ENCODE measurements at places on chromosomes 7 and 10. TPM values are rescaled to one million over a fixed set of nuclear protein-coding genes. Genes with fewer than 3 reads are reported as not detected.

JCAD gene
- total RNA-seq = 2.2 TPM

VGF gene
- total RNA-seq = 5.2 TPM

SFRP4 gene
- total RNA-seq = 0.24 TPM

ANXA8 gene
- not detected for total RNA-seq

LIPF gene
- total RNA-seq = not detected

DNA sequence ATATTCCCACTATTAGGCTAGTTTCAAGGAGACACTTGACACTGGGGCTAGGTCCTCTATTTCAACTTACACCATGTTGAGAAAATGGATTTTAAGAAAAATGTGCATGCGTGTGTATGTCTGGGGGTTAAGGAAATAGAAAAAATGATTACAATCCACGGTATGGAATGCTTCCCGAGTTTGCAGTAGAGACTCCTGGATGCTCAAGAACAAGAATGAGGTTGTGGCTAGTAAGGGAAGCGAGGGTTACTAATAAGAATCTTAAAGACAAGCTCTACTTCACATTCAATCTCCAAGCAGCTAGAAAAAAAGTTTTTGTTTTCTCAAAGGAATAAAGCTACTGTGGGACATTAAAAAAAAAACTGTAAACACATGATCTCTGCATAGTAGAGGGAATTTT is 54.7 kb downstream of the ANK3 start:
- DNase-seq = no peak

DNA sequence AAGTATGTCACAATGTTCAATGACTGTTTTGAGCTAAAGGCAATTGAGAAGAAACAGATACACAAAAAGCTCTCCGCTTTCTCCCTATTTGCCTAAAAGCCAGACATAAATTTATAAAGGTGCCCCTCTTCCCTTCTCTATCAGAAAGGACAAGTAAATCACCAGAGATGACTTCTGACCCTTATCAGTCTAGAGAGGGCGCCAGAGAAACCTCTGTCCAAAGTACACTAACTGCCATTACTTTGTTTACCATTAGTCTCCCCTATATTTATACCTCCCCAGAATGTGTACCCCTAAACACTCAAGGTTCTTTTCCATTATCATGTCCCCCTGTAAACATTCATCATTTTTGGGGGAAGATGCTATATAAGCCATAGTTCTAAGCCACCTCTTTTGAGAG is 49.3 kb downstream of the TPK1 start:
- no peak for DNase-seq

DNA sequence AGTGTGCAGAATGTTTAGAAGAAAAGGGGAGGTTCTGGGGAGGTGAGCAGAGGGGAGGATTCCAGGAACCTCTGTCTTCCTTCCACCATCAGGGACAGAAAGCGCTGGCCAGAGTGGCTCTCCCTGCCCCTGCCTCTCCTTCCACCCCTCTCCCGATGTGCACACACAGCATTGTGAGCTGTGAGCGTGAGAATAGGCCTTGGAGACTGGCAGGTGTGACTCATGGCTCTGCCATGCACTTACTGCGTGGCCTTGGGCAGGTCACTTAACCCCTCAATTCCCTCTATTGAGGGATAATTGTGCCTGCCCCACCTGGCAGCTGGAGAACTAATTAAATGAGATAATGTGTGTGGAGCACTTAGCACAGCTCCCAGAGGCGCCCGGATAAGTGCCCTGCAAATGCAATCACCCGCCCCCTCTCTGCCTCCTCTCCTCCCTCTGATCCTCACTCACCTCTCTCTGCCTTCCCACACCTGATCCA is 115.4 kb downstream of the ZMIZ1 start:
- no peak for DNase-seq

GRCh38 chr7:3579638-3580219 is 278.7 kb downstream of the SDK1 start:
- DNase-seq = no peak

GRCh38 chr10:104072786-104073185 is 12.9 kb downstream of the COL17A1 start:
- DNase-seq = no peak

- no peak for DNase-seq
Observed at GRCh38 chr10:132355297-132355696, 23.3 kb downstream of the LRRC27 start.

- DNase-seq = no peak
Observed at GRCh38 chr10:10510179-10510578, 507.5 kb upstream of the CELF2 start.

DNA sequence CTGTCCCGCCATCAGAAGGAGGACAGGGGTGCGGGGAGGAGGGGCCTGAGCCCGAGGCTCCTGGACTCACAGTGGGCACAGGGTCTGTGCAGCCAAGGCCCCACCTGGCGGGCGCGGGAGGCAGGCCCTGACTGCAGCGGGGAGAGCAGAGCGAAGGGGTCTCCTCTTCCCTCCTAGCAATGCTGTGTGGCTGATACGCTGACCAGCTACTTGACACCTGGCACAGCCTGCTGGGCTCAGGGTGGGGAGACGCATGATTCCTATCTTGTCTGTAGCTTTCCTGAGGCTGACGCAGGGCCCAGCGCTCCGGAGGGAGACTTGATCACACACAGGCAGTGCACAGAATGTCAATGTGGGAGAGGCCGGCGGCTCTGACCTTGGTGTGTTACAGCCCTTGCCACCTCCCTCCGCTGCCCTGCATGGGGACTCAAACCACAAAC is 174.9 kb downstream of the ELFN1 start:
- DNase-seq = peak; percentile 9
